ENCODE measurements at places on chromosomes 6 and 20. TPM values are rescaled to one million over a fixed set of nuclear protein-coding genes. Genes with fewer than 3 reads are reported as not detected.

GRCh38 chr6:137552146-137552545 lies 58.0 kb upstream of the OLIG3 start:
- H3K27me3 ChIP-seq = no peaks in the 10 kb centered on the region
- DNase-seq = no peak
- no peak overlapping the region for H3K4me3 ChIP-seq
- no peak overlapping the region for H3K27ac ChIP-seq
- peaks cover 3% of the 10 kb centered on the region for H3K4me1 ChIP-seq
- H3K36me3 ChIP-seq = peaks cover 2% of the 10 kb centered on the region

- H3K4me1 ChIP-seq = no peaks in the 10 kb centered on the region
- H3K36me3 ChIP-seq = peaks cover 3% of the 10 kb centered on the region
- no peak for DNase-seq
- H3K4me3 ChIP-seq = no peak overlapping the region
- H3K27me3 ChIP-seq = peaks cover 11% of the 10 kb centered on the region
These were observed 18.2 kb downstream of the KIF25 start for GRCh38 chr6:168015482-168016175.

DNA sequence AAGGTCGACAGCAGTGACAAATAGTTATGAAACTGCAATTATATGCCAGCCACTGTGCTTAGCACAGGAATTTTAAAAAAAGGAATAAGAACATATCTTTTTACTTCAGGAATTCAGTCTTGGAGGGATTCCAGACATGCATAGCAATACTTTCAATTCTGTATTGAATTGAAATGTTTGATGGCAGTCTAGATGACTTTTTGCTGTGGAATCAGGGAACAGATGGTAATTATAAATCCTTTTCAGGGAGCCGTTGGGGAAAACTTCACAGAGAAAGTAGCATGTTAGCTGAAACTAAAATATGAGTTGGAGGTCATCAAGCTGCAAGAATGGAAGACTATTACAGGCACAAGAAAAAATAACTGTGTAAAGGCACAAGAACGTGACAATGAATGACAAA lies 74.8 kb downstream of the IMPG1 start:
- no peaks in the 10 kb centered on the region for H3K4me1 ChIP-seq
- H3K4me3 ChIP-seq = no peak overlapping the region
- DNase-seq = no peak
- H3K36me3 ChIP-seq = no peaks in the 10 kb centered on the region
- H3K27ac ChIP-seq = no peak overlapping the region
- peaks cover 2% of the 10 kb centered on the region for H3K27me3 ChIP-seq

- H3K4me1 ChIP-seq = peaks cover 34% of the 10 kb centered on the region
- H3K36me3 ChIP-seq = peaks cover 20% of the 10 kb centered on the region
- H3K27ac ChIP-seq = peak overlapping the region; percentile 71
- no peak for DNase-seq
These were observed 623 bp upstream of the SNX9 start for GRCh38 chr6:157822245-157823000.

DNA sequence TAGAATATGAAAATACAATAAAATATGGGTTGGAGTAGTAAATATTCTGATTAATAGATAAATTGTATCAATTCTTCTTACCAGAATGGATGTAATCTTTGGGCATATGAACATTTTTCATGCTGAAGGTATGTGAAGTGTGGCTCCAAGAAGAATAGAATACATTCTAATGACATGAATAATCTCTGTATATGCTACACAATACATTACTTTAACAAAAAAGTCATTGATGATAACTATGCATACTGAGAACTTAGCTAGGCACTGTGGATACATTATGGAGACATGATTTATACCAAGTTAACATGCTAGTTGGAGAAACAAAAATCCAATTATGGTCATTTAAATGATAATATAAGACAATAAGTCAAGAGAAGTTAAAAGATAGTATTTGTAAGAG lies 62.7 kb upstream of the HDAC2 start:
- H3K27ac ChIP-seq = no peak overlapping the region
- H3K4me3 ChIP-seq = no peak overlapping the region
- H3K36me3 ChIP-seq = no peaks in the 10 kb centered on the region
- no peak for DNase-seq
- H3K27me3 ChIP-seq = peaks cover 10% of the 10 kb centered on the region
- no peaks in the 10 kb centered on the region for H3K4me1 ChIP-seq

GRCh38 chr20:32972181-32973076 lies 31.8 kb downstream of the SUN5 start:
- DNase-seq = peak; percentile 91
- H3K4me3 ChIP-seq = no peak overlapping the region
- H3K27ac ChIP-seq = no peak overlapping the region
- peaks cover 8% of the 10 kb centered on the region for H3K36me3 ChIP-seq
- no peaks in the 10 kb centered on the region for H3K27me3 ChIP-seq

- no peak for DNase-seq
- no peaks in the 10 kb centered on the region for H3K36me3 ChIP-seq
- H3K4me3 ChIP-seq = no peak overlapping the region
- no peak overlapping the region for H3K27ac ChIP-seq
These were observed 8.8 kb downstream of the EDN1 start for GRCh38 chr6:12298995-12299394.

- peaks cover 7% of the 10 kb centered on the region for H3K27me3 ChIP-seq
- H3K4me3 ChIP-seq = no peak overlapping the region
- peaks cover 1% of the 10 kb centered on the region for H3K4me1 ChIP-seq
- H3K36me3 ChIP-seq = no peaks in the 10 kb centered on the region
- H3K27ac ChIP-seq = no peak overlapping the region
These were observed 10.4 kb downstream of the OPN5 start for GRCh38 chr6:47792216-47792733.

Gene EYS
- not detected for total RNA-seq

Gene PRR18
- total RNA-seq = 0.17 TPM

DNA sequence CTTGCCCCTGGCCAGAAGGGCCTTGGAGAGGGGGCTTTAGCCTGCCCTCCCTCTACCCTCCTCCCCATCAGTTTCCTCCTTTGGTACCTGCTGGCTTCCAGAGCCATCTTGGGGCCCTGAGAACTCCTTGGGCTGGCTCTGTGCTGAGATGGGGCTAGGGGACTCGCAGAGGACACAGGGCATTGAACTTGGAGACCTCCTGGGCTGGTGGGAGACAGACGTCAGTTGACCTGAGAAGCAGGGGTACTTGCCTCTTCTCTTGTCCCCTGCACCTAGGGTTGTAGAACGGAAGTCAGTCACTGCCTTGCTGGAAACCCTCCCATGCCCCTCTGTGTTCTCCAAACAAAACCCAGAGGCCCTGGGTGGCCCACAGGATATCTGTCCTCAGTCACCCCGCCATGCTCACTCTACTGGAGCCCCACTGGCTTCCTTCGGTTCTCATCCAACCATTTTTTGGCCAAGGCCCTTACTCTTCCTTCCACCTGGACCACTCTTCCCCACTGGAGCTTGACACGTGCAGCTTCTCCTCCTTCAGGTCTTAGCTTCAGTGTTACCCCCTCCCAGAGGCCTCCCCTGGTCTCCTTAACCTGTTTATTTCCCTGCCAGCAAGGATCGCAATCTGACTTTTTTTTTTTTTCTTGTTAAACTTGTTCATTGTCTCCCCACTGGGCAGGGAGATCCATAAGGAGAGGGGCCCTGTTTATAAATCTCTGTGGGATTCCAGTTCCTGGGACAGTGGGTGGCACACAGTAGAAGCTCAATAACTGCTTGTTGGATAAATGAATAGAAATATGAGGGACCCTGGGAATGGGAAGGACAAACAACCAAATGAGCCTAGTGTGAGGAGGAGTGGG lies 971 bp downstream of the RBCK1 start:
- H3K27ac ChIP-seq = peak overlapping the region; percentile 92
- peak overlapping the region; percentile 95 for H3K4me3 ChIP-seq
- H3K4me1 ChIP-seq = peaks cover 49% of the 10 kb centered on the region
- no peaks in the 10 kb centered on the region for H3K27me3 ChIP-seq
- DNase-seq = peak; percentile 49

Gene RIPOR3
- not detected for total RNA-seq

DNA sequence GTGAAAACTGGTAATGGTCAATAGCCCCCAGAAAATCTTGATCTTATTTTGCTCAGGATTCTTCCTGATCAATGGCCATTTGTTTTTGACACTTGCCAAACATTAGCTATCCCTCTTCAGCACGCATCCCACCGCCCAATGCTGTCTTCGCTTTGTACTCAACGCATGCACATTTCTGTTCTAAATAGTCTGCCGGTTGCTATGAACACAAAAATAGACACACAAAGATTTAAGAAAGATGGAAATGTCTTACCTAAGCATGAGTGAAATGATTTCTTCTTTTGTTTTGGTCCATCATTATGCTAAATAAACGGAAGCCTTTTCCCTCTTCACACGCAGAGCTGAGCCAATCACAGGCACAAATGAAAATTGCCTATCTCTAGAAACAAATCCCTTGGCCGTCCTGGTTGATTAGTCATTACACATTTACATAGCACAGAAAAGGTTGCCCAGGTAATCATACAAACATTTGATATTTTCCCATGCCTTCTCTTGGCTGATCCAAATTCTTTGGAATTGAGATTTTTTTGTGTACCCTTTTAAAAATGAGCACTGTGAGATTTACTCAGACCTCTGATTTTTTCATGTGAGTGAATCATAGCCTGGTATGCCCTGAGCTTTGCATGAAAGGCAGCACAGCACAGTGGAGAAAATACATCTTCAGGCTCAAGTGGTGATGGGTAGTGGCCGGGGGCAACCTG lies 70.5 kb upstream of the FAM184A start:
- H3K27ac ChIP-seq = no peak overlapping the region
- no peak for DNase-seq
- peaks cover 6% of the 10 kb centered on the region for H3K27me3 ChIP-seq
- no peaks in the 10 kb centered on the region for H3K36me3 ChIP-seq
- H3K4me1 ChIP-seq = peaks cover 35% of the 10 kb centered on the region

DNA sequence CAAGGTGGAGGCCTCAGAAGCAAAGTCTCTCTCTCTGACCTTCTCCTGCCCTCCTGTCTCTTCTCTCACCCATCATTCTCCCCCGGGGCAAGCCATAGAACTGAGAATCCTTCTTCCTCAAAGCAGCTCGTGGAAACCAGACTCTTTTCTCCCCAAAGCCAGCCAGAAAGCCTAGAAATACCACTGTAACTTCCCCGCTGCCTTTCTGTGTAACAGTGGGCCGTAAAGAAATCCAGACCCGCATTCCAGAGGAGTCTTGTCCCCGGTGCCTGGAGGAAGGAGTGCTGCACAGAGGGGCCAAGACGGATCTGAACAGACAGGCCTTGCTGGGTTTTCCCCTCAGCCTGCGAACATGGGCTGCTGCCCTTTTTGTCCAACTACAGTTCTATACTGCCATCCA lies 977 bp upstream of the SLC22A2 start:
- DNase-seq = no peak
- H3K4me3 ChIP-seq = no peak overlapping the region
- no peaks in the 10 kb centered on the region for H3K4me1 ChIP-seq
- no peaks in the 10 kb centered on the region for H3K36me3 ChIP-seq
- peaks cover 13% of the 10 kb centered on the region for H3K27me3 ChIP-seq
- H3K27ac ChIP-seq = no peak overlapping the region

Gene NRN1
- 1.3 TPM for total RNA-seq

Gene SUPT3H
- 17.4 TPM for total RNA-seq

DNA sequence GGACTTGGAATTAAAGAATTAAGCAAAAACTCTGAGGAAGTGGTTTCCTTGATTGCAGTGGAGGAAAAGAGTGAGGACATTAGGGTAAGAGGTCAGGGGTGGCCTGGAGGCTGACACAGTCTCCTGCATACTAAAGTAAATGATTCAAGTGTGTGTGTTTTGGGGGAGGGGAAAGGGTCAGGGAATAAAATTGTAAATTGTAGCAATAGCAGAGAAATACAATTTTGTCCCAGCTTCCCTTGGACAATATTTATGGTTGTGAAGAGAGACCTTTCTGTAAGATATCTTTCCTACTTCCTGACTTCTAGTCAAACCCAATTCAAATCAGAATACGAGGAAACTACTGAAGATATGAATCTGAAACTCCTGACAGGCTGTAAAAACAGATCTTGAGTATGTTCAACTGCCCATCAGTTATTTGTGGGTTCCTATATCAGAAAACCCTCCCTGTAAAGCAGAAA lies 143.4 kb upstream of the HMGN3 start:
- DNase-seq = no peak
- H3K36me3 ChIP-seq = no peaks in the 10 kb centered on the region
- H3K27ac ChIP-seq = no peak overlapping the region

Gene ZNF165
- 4.0 TPM for total RNA-seq

DNA sequence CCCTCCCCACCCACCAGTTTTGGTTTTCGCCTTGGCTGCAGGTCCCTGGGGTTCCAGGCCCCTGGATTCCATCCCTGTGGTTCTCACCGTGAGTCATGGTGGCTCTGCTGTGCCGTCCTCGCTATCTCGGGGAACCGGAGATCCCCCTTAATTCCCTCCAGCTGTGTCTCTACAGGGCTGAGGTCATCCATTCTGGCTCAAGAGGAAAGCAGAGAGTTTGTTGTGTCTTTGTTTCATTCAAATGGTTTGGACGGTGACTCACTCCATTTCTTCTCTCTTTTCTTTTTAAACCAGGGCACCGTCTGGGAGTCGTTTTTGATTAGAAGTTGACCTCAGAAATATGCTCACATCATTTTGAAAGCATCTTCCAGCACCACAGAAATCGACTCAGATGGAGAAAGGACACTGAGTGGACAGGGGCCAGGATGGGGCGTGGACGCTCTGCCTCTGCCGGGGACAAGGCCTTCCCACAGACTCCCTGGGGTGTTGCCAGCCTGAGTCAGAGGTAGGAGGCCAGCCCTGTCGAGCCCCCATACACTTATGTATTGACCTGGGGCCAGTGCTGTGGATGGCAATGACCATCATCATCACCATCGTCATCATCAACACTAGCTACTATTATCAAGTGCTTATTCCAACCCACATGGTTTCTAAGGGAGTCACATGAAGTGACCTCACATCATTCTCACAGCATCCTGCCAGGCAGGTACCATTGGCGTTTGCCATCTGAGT lies 176.2 kb downstream of the NFATC2 start:
- no peak overlapping the region for H3K27ac ChIP-seq
- H3K36me3 ChIP-seq = peaks cover 2% of the 10 kb centered on the region
- no peak overlapping the region for H3K4me3 ChIP-seq
- no peak for DNase-seq
- H3K4me1 ChIP-seq = peaks cover 5% of the 10 kb centered on the region

GRCh38 chr6:149336609-149336928 lies 19.1 kb downstream of the TAB2 start:
- H3K27ac ChIP-seq = peak overlapping the region; percentile 95
- H3K36me3 ChIP-seq = peaks cover 17% of the 10 kb centered on the region
- H3K4me3 ChIP-seq = peak overlapping the region; percentile 62
- no peaks in the 10 kb centered on the region for H3K27me3 ChIP-seq
- no peak for DNase-seq

DNA sequence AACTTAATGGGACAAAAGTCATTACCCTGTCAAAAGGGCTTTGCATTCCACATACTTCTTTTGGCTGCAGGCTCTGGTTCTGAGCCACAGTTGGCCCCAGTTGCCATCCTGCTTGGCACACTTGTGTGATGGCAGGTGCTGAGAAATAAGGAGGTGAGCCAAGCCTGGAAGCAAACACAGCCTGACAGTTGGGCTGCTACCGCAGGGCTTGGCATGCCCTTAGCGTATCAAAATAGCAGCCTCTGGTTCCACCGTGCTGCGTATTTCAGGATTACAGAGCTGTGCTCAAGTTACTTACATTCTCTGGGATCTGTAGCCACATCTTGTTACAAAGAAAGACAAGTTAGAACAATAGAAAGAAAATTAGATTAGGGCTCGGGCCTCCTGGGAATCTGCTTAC lies 11.1 kb downstream of the MTHFD1L start:
- no peak overlapping the region for H3K27ac ChIP-seq
- no peak overlapping the region for H3K4me3 ChIP-seq
- peaks cover 40% of the 10 kb centered on the region for H3K36me3 ChIP-seq
- no peaks in the 10 kb centered on the region for H3K4me1 ChIP-seq
- no peaks in the 10 kb centered on the region for H3K27me3 ChIP-seq

GRCh38 chr6:140597181-140597580 lies 1222.7 kb upstream of the CITED2 start:
- no peak for DNase-seq
- H3K4me3 ChIP-seq = no peak overlapping the region
- H3K27me3 ChIP-seq = peaks cover 17% of the 10 kb centered on the region
- no peaks in the 10 kb centered on the region for H3K36me3 ChIP-seq

Gene FERMT1
- 0.05 TPM for total RNA-seq

Gene FARS2
- 22.7 TPM for total RNA-seq

Measured in activated CD4-positive, alpha-beta memory T cell treated with anti-CD3 and anti-CD28 coated beads for 36 hours (primary cell).